ENCODE measurements at places on chromosomes 1 and 21. TPM values are rescaled to one million over a fixed set of nuclear protein-coding genes. Genes with fewer than 3 reads are reported as not detected.

SSBP3 gene
- 93.4 TPM for total RNA-seq

SH2D2A gene
- 63.5 TPM for total RNA-seq

FNDC10 gene
- 6.2 TPM for total RNA-seq

FCRL2 gene
- total RNA-seq: not detected

SPATA1 gene
- 1.7 TPM for total RNA-seq

GCSAML gene
- not detected for total RNA-seq

RSPH1 gene
- not detected for total RNA-seq

FBXO2 gene
- total RNA-seq: 1.8 TPM

NHLH2 gene
- total RNA-seq: not detected

COL24A1 gene
- total RNA-seq: not detected

USH2A gene
- not detected for total RNA-seq

C1orf116 gene
- total RNA-seq: not detected

STUM gene
- not detected for total RNA-seq

ATP1A2 gene
- total RNA-seq: not detected

CELA2A gene
- total RNA-seq: not detected

FAAP20 gene
- total RNA-seq: 61.3 TPM

CFHR1 gene
- total RNA-seq: not detected

LRRIQ3 gene
- 1.3 TPM for total RNA-seq

PRDM16 gene
- total RNA-seq: 1.1 TPM

PRELP gene
- total RNA-seq: not detected

ZFP69B gene
- 3.0 TPM for total RNA-seq

VANGL2 gene
- total RNA-seq: not detected

LMX1A gene
- total RNA-seq: not detected

NCMAP gene
- total RNA-seq: not detected

ADGRL4 gene
- not detected for total RNA-seq

ATAD3C gene
- 0.17 TPM for total RNA-seq

LIPI gene
- not detected for total RNA-seq

TRIM17 gene
- total RNA-seq: 0.73 TPM

SLC44A5 gene
- not detected for total RNA-seq

CDC7 gene
- 31.4 TPM for total RNA-seq

ATXN7L2 gene
- total RNA-seq: 14.0 TPM

CA6 gene
- 0.25 TPM for total RNA-seq

ARHGAP30 gene
- total RNA-seq: 244 TPM

UAP1 gene
- total RNA-seq: 12.3 TPM

SH2D1B gene
- total RNA-seq: not detected

MX1 gene
- 722 TPM for total RNA-seq

KRTAP10-11 gene
- total RNA-seq: not detected

PTGER3 gene
- 0.12 TPM for total RNA-seq

RCSD1 gene
- 152 TPM for total RNA-seq

VSIG8 gene
- not detected for total RNA-seq

RO60 gene
- 51.5 TPM for total RNA-seq

PAQR6 gene
- 6.2 TPM for total RNA-seq

NUP210L gene
- total RNA-seq: 0.04 TPM

ERI3 gene
- 29.2 TPM for total RNA-seq
